H9 (cell line): ENCODE measurements at places on chromosomes 3 and 15. TPM values are rescaled to one million over a fixed set of nuclear protein-coding genes. Genes with fewer than 3 reads are reported as not detected.

DNA sequence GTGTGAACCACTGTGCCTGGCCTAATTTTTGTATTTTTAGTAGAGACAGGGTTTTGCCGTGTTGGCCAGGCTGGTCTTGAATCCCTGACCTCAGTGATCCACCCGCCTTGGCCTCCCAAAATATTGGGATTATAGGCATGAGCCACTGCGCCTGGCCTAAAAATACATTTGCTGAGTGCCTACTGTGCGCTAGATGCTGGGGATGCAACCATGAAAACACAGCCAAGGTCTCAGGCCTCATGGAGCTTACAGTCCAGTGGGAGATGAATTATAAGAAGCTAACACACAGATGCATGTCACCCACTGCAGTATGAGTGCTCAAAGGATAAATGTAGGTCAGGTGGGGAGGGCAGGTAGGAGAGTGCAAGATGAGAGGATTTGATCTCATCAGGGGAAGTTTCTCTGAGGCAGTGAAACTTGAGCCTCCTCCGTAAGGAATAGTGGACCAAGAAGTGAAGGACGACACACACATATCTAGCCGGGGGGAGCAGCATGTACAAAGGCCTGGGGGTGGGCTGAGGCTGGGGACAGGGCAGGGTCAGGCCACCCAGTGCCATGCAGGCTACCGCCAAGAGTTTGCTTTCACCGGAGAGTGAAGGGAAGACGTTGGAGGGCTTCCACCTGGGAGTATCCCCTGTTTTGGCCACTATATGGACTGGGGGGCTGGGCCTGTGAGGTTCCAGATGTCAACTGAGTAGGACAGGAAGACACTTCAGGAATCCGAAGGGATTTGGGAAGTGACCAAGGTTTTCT is 24.3 kb downstream of the IRAK2 start:
- H3K27ac ChIP-seq = no peak overlapping the region
- DNase-seq = no peak
- no peaks in the 10 kb centered on the region for H3K36me3 ChIP-seq
- no peaks in the 10 kb centered on the region for H3K27me3 ChIP-seq
- H3K4me3 ChIP-seq = no peak overlapping the region

GRCh38 chr15:78740904-78741274 is 70.4 kb downstream of the ADAMTS7 start:
- no peaks in the 10 kb centered on the region for H3K4me1 ChIP-seq
- H3K27me3 ChIP-seq = no peaks in the 10 kb centered on the region
- H3K4me3 ChIP-seq = no peak overlapping the region
- no peaks in the 10 kb centered on the region for H3K36me3 ChIP-seq

GRCh38 chr15:39242345-39242744 is 338.5 kb upstream of the THBS1 start:
- no peak for DNase-seq
- H3K36me3 ChIP-seq = no peaks in the 10 kb centered on the region
- no peak overlapping the region for H3K27ac ChIP-seq
- no peaks in the 10 kb centered on the region for H3K4me1 ChIP-seq
- no peaks in the 10 kb centered on the region for H3K27me3 ChIP-seq
- no peak overlapping the region for H3K4me3 ChIP-seq

GRCh38 chr3:57952208-57952631 is 56.0 kb upstream of the FLNB start:
- H3K4me3 ChIP-seq = no peak overlapping the region
- no peak overlapping the region for H3K27ac ChIP-seq
- H3K4me1 ChIP-seq = peaks cover 13% of the 10 kb centered on the region; the same call in 1 of the 2 replicates

DNA sequence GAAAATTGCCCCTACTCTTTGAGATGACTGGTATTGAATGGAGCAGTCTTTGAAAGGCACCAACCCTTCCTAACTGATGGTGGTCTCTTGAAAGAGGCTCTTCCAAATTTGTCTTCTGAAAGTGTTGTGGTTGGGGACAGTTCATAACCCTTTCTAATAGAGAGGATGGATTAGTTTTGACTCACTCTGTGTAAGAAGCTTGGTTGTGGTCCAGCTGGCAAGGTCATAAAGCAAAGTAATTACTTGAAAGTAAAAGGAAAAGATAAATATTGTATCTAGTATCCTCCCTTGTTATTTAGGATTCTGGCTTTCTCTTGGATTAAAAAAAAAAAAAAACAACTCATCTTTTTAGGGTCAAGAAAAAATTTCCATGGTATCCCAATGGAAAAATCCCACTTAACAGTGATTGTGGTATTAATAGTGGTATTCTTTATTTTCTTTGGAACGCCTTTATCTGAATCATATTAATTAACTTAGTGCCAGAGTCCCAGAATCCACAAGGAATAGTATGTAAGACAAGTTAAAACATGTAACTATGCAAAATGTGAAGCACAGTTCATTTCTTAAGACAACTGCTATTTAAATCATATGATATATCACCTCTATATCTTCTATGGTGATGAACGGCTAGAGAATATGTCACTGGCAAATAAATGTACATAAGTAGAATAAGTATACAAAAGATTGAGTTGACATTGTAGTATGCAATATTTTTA is 469.3 kb upstream of the CDIN1 start:
- no peak overlapping the region for H3K4me3 ChIP-seq
- no peaks in the 10 kb centered on the region for H3K4me1 ChIP-seq
- no peak overlapping the region for H3K27ac ChIP-seq
- no peaks in the 10 kb centered on the region for H3K27me3 ChIP-seq
- H3K36me3 ChIP-seq = no peaks in the 10 kb centered on the region

- no peaks in the 10 kb centered on the region for H3K27me3 ChIP-seq
- no peak overlapping the region for H3K27ac ChIP-seq
- no peak overlapping the region for H3K4me3 ChIP-seq
- no peak for DNase-seq
- H3K4me1 ChIP-seq = no peaks in the 10 kb centered on the region
- no peaks in the 10 kb centered on the region for H3K36me3 ChIP-seq
These were observed 380.0 kb upstream of the DPH6 start for GRCh38 chr15:35926007-35926380.

DNA sequence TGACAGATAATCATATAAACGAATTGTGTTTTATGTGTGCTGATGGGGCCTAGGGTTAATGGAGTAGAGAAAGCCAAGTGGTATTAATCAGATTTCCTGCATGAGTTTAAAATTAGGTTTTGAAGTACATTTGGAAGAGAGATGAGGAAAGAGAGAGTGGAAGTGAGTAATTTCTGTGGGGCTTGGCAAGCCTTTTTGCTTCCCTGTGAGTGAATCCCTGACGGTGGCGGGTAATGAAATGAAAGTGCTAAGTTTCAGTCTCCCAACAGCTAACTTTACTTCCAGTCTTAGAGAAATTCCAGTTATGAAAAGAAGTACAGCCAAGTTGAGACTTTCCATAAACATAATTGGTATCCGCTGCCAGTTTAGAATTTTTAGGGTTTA is 139.4 kb downstream of the BBX start:
- no peak for DNase-seq
- H3K36me3 ChIP-seq = no peaks in the 10 kb centered on the region
- no peak overlapping the region for H3K4me3 ChIP-seq
- H3K27ac ChIP-seq = no peak overlapping the region
- no peaks in the 10 kb centered on the region for H3K27me3 ChIP-seq

GRCh38 chr3:184584464-184584891 is 22.9 kb downstream of the EPHB3 start:
- H3K4me3 ChIP-seq = peak overlapping the region; percentile 53
- no peak overlapping the region for H3K27ac ChIP-seq
- no peaks in the 10 kb centered on the region; the same call in 2 of the 3 replicates for H3K36me3 ChIP-seq
- peaks cover 17% of the 10 kb centered on the region; the same call in 1 of the 2 replicates for H3K27me3 ChIP-seq

DNA sequence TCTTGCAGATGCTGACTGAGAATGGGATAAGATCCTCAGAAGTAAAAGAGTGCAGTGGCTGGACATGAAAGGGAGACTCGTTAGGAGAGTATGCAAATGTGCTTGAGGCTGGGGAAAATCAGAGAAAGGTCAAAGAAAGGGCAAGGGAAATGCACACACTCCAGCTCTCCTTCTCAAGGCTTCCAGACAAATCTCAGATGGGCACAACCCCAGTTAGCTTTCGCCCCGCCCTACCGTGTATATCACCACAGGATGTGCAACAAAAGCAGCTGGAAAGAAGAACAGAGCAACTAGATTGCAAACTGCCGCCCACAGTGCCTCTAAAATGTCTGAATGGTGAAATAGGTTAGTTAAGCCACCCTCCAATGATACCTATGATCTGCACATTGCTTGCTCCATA is 63.9 kb downstream of the CERS3 start:
- no peak for DNase-seq
- no peaks in the 10 kb centered on the region; the same call in 1 of the 2 replicates for H3K4me1 ChIP-seq
- no peak overlapping the region for H3K27ac ChIP-seq
- no peaks in the 10 kb centered on the region for H3K36me3 ChIP-seq

DNA sequence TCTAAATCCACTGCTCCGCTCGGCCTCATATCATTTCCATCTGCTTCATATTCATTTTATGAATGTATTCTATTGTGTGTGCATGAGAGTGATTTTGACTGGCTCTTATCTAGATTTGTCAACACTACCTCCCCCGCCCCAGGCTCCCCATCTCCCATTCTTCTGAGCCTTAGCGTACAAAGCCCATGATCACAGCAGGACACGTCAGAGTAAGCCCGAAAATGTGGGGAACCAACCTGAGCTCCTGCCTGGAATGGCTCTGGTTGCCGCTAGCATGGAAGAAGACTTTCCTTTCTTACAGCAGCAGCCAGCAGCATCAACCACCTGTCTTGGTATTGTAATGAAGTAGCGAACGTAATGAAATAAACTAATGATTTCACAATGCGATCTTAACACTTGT is 61.4 kb downstream of the GABRB3 start:
- DNase-seq = no peak
- no peaks in the 10 kb centered on the region for H3K27me3 ChIP-seq
- H3K4me3 ChIP-seq = no peak overlapping the region
- peaks cover 6% of the 10 kb centered on the region for H3K36me3 ChIP-seq
- H3K4me1 ChIP-seq = peaks cover 13% of the 10 kb centered on the region; the same call in 1 of the 2 replicates
- no peak overlapping the region for H3K27ac ChIP-seq

- DNase-seq = no peak
- no peaks in the 10 kb centered on the region; the same call in 1 of the 2 replicates for H3K36me3 ChIP-seq
- no peak overlapping the region for H3K27ac ChIP-seq
- H3K4me3 ChIP-seq = no peak overlapping the region
These were observed 12.8 kb upstream of the CSRNP1 start for GRCh38 chr3:39166134-39166710.

- H3K27ac ChIP-seq = no peak overlapping the region
- H3K27me3 ChIP-seq = no peaks in the 10 kb centered on the region
- no peaks in the 10 kb centered on the region for H3K4me1 ChIP-seq
- peaks cover 30% of the 10 kb centered on the region for H3K36me3 ChIP-seq
These were observed 18.4 kb upstream of the EMC3 start for GRCh38 chr3:10004960-10005564.

GRCh38 chr3:99522147-99522546 is 116.2 kb upstream of the COL8A1 start:
- no peak overlapping the region for H3K4me3 ChIP-seq
- no peak for DNase-seq
- H3K27ac ChIP-seq = no peak overlapping the region
- no peaks in the 10 kb centered on the region for H3K36me3 ChIP-seq
- H3K27me3 ChIP-seq = no peaks in the 10 kb centered on the region

DNA sequence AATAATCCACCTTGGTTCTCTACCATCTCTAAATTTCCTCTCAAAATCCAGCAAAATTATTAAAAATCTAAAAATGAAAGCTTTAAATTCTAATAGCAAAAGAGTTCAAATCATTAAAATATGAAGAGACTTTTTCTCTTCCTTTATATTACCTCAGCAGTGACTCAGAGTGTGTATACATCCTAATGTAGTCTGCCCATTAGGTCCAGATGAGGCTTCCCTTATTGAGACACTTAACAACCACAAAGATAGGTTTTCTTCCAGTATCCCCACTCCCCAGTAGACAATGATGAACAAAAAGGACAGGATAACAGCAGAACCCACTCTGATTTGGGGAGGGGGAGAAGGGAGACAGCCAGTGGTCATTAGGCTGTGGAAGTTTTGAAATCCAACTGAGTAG is 61.5 kb upstream of the DCBLD2 start:
- H3K27ac ChIP-seq = no peak overlapping the region
- H3K4me1 ChIP-seq = no peaks in the 10 kb centered on the region
- no peaks in the 10 kb centered on the region for H3K27me3 ChIP-seq
- no peak for DNase-seq
- H3K4me3 ChIP-seq = no peak overlapping the region

The ECE2 gene
- total RNA-seq = not detected in 2 replicates

The TMEM207 gene
- total RNA-seq = not detected in 2 replicates

The POPDC2 gene
- 0.37 and 0.97 TPM in 2 replicates for total RNA-seq

The DAG1 gene
- 93.0 and 94.0 TPM in 2 replicates for total RNA-seq

The GPR87 gene
- total RNA-seq = 0.18 and 0.33 TPM in 2 replicates

The TMEM40 gene
- total RNA-seq = not detected in 2 replicates

The TRH gene
- total RNA-seq = not detected in 2 replicates
